T-helper 2 cell (primary cell): ENCODE measurements at places on chromosomes 7 and 10.

DNA sequence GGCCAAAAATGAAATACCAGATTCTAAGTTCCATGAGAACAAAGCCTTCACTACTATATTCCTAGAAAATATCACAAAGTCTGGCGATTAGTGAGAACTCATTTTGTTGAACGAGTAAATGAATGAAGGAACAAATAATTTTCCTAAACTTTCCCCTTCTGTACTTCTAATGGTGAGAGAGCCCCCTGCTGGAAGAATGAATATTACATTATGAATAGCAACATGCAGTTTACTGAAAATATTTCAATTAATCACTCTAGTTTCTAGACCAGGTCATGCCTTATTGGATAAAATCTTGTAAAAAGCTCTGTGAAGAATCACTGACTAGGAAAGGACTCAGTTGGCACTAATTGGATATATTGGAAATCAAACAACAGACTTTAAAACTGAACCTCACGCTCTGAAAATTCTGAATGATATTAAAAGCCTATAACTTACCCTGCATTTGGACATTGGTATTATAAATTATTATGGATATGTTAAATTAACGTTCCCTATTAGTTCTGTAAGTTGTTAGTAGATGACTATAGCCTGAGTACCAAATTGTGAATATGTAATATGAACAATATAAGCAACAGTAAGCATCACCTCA, 32.4 kb upstream of the MTPN start:
- no peak for DNase-seq

DNA sequence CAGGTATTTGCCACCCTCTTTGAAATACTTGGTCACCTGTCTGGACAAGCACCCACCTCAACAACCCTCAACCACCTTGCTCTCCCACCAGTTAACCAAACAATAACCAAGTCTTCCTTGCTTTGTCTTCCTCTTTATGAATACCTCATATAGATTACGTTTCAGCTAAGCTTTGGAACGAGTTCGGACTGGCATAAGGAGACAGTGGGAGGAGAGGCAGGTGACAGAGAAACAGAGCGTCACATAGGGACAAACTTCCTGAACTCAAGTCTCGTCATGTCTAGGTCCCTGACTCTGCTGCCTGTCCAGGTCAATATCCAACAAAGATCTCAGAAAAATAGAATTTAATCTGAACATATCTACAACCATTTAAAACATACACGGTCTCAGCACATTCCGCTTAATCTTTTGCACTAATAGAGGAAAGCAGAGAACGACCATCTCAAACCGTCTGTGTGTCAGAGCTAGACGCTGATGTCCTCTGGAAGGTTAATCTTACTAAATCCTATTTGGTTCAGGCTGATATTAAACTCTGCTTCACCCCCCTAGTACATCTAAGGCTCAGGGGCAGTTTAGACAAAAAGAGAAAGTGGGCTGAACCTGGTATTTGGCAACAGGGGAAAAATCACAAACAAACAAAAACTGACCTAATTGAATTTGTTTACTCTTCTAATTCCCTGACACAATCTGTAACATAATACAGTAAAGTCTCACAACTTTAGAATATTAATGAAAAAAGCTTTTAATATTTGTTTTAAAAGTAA, 26.4 kb upstream of the SVOPL start:
- DNase-seq = no peak

- no peak for DNase-seq
Observed at GRCh38 chr10:104735757-104736391, 94.8 kb downstream of the SORCS3 start.

GRCh38 chr7:114214466-114214865, 200.1 kb upstream of the FOXP2 start:
- DNase-seq = no peak

DNA sequence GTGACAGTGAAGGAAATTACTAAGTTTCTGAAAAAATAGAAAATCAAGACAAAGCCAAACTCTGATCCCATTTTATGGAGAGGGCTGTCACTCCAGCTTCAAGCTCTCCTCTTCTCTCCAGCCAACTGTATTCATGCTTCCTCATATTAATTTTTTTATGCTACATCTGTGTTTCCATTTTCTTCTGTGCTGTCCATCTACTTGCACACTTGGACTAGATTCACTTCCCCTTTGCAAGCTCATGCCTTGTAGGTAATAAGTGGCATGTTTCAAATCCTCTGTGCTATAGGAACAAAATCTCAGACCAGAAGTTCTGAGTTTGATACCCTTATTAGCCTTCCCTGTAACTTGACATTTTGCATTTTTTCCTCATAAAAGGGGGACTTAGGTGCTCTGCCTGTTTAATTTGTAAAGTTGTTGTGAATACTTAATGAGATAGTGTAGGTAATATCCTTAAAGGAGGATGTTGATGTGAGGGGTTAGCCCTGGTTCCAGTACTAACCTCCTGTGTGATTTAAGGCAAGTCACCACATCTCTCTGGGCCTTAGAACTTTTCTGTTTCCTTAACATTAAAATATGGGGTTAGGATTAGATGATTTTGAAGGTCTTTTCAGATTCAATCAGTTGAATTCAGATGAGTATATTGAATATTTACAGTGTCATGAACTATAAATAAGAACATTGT, 358.8 kb downstream of the BBS9 start:
- no peak for DNase-seq
